ENCODE measurements at places on chromosomes 6 and 20.
A peak's percentile ranks its signal among the peaks of the same experiment; 100 is the strongest.

GRCh38 chr6:160457823-160458222 lies 109.6 kb downstream of the SLC22A3 start:
- DNase-seq = no peak

GRCh38 chr20:33753143-33753542 lies 21.3 kb downstream of the ZNF341 start:
- DNase-seq = no peak

DNA sequence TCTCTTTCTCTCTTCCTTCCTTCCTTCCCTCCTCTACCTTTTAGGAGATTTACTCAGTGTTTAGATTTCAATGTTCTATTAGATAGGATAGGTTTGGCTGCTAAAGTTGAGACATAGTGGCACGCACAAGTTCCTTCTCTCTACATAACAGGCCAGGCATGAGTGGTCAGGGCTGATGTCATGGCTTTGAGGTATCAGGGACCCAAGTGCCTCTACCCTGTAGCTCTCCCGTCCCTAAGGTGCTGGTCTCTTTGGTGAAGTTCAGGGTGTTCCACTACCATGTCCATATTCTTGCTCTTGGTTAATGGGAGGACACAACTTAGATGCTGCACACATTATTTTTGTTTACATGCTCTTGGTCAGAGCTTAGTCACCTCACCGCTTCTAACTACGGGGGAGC lies 245.3 kb downstream of the QKI start:
- DNase-seq = no peak

GRCh38 chr20:9375221-9375681 lies 139.1 kb upstream of the LAMP5 start:
- DNase-seq = no peak

GRCh38 chr6:10554826-10555225 lies 33.7 kb downstream of the GCNT2 start:
- DNase-seq = no peak

GRCh38 chr6:26118999-26119398 lies 31.8 kb downstream of the HFE start:
- no peak for DNase-seq

DNA sequence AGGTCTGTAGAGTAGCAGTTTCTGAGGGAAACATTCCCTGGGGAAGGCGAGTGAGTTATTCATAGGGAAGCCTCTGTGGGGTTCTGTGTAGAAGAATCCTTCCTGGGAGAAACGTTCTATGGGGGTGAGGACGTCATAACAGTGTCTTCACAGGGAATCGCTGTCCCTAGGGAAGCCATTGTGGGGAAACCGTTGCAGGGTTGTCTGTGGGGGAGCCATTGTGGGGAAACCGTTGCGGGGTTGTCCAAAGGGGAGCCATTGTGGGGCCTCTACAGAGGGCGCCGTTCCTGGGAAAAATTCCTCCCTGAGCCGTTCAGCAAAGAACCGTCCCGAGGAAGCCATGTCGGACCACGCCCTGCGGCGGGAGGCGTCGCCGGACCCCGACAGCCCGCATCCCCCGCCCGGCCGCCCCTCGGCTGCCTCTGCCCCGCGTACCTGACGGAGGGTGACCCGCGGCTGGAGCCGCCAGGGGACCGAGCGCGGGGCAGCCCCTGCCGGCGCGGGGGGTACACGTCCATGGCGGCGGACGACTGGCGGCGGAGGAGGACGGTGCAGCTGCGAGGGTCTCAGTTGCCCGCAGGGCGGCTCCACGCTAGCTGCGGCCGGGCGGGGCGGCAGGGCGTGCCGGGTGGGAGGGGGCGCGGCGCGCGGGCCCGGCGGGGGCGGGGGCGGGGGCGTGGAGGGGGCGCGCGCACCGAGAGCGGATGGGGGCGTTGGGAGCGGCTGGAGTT lies at the start of gene DNAAF9:
DNAAF9 (minus strand) TSS at position 630 of the 731 bp plus-strand sequence; CDS start at position 518, 112 bp downstream.
- peak; percentile 24 for DNase-seq

GRCh38 chr6:144006736-144007477 lies 1.2 kb downstream of the PLAGL1 start:
- DNase-seq = no peak
